ENCODE measurements at places on chromosomes 4 and X.

GRCh38 chrX:56228914-56229313 is 3.2 kb upstream of the KLF8 start:
- DNase-seq = peak; percentile 4

DNA sequence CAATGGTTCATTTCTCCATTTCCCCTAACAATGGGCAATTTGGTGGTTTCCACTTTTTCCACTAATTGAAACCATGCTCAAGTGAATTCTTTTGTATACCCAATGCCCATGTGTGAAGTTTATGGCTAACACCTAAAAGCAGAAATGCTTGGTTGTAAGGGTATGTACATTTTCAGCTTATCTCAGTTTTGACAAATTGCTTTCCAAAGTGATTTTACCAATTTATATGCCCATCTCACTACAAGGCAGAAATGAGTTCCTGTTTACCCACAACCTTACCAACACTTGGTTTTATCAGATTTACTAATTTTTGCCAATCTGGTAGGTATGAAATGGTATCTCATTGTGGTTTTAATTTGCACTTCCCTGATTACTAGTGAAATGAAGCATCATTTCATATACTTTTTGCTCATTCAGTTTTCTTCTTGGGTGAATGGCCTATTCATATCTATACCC is 14.8 kb downstream of the GPR34 start:
- no peak for DNase-seq

DNA sequence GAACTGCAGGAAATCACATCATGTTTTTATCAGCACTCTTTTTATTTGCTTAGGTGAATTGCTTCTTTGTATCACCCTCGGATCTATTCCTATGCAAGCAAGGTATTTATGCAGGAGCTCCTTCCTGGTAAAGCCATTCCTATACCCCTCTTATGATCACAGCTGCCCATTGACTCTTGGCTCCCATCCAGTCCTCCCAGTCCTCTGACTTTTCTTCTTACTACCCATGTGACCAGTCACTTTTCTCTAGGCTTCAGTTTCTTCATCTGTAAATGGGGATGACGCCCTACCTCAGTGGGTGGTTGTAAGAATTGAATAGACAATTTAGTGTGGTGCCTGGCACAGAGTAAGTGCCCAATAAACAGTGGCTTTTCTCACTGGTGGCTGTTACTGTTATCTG is 144.9 kb downstream of the FHIP1A start:
- no peak for DNase-seq

DNA sequence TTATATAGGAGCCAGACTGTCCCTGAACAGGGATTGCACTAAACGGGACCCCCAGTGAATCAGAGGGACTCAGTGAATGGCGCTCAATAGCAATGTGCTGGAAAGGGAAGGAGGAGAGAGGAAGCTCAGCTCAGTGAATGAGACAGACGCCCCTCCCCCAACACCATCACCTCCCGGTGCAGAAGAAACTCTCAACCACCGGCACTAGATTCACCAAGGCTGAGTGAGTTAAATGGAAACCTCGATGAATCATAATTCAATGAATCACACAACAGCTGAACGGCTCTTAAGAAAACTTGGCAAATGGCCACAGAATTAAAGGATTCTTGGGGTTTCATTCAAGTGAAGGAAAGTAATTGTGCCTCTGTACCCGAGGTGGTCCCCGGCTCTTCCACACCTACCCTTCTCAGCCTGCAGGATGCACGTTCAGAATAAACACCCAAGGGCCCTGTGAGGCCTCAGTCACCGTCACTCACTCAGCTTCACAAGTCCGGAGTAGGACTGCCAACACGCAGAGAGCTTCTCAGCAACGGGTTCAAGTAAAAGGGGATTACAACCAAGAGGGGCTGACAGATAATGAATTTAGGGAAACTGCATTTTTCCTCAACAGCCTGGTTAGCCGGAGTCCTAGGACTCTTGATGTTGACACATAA is 29.3 kb downstream of the CRMP1 start:
- DNase-seq = peak; percentile 97
